ENCODE measurements at places on chromosomes 3 and 15.

GRCh38 chr15:65189102-65189740 is 4.1 kb upstream of the CLPX start:
- DNase-seq, result no peak

GRCh38 chr3:81816473-81817250 is 55.2 kb upstream of the GBE1 start:
- no peak for DNase-seq

DNA sequence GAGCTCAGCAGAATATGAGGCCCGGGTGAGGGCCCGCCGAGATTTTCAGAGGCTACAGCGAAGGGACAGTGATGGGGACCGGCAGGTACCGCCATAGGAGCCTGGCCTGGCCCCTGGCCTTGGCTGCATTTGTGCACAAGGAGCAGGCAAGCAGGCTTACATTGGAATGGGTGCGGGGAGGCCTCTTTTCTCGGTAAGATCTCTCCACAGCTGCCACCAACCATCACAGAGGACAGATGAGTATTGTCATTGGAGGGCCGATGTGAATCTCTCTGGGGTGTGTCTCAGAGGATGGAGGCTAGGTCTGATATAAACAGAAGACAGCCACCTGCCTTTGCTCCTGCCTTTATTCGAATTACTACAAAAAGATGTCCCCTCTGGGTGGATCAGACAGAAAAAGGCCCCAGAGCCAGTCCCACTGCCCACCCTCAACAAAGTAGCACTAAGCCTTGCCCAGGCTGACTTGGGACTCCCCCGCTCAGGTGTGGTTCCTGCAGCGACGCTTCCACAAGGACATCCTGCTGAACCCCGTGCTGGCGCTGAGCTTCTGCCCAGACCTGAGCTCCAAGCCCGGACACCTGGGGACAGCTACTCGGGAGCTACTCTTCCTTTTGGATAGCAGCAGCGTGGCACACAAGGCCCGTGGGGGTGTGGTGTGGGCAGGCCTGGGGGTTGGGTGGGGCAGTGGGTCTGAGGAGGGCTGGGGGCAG is 5.4 kb downstream of the VWA5B2 start:
- no peak for DNase-seq

DNA sequence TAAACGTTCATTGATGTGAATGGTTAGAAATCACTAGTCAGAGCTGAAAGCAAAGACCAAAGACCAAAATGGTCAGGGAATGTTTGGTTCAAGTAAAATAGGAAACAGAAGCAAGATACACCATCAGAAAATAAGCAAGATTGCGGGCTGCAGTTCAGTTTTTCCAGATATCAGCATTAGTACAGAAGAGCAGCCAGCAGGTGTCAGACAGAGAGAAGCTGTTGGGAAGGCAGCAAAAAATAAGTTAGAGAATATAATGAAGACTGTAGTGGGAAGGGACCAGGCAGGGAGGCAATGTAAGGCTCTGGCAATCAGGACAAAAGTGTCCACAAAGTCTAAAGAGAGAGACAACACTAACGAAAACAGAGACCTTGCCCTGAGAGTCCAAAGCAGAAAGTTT is 639.4 kb upstream of the NAALADL2 start:
- no peak for DNase-seq

GRCh38 chr3:64650096-64650622 is 37.6 kb downstream of the ADAMTS9 start:
- no peak for DNase-seq

Data from liver (tissue), 10 donors.